ENCODE measurements at places on chromosomes 2 and 18.
A peak's percentile ranks its signal among the peaks of the same experiment; 100 is the strongest.

DNA sequence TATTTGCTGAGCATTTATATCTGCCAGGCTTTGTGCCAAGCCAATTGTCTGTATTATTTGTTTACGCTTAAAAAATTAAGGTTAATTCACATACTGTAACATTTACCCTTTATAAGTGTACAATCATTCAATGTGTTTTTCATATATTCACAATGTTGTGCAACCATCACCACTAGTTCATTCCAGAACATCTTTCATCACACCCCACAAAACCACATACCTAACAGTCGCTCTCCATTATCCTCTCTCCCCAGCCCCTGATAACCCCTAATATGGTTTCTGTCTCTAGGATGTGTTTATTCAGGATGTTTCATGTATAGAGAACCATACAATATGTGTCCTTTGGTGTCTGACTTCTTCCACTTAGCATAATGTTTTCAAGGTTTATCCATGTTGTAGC lies 234.1 kb downstream of the INSIG2 start:
- no peak for DNase-seq

- no peak for DNase-seq
Observed at GRCh38 chr2:148982282-148982681, 56.2 kb upstream of the LYPD6B start.

GRCh38 chr2:3758906-3759305 lies 55.5 kb downstream of the DCDC2C start:
- DNase-seq, result no peak

GRCh38 chr18:43578706-43579105 lies 301.4 kb upstream of the SYT4 start:
- DNase-seq, result no peak

DNA sequence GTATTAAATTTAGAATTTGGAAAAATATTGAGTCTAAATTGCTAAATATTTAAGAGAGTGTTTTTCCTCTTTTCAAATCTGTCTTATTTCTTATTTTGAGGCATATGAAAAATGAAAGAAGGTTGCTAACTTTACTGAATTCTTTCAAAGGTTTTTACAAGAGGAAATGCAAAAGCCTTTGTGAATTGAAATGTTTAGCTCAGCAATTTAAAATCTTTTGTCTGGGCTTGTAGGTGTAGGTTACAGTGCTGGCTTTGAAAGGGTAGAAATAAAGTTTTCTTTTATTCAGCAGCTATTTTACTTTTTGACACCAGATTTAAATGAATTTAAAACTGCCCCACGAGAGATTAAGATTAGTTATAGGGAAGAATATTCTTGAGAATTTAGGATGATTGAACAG lies 192.0 kb downstream of the CDH7 start:
- no peak for DNase-seq

DNA sequence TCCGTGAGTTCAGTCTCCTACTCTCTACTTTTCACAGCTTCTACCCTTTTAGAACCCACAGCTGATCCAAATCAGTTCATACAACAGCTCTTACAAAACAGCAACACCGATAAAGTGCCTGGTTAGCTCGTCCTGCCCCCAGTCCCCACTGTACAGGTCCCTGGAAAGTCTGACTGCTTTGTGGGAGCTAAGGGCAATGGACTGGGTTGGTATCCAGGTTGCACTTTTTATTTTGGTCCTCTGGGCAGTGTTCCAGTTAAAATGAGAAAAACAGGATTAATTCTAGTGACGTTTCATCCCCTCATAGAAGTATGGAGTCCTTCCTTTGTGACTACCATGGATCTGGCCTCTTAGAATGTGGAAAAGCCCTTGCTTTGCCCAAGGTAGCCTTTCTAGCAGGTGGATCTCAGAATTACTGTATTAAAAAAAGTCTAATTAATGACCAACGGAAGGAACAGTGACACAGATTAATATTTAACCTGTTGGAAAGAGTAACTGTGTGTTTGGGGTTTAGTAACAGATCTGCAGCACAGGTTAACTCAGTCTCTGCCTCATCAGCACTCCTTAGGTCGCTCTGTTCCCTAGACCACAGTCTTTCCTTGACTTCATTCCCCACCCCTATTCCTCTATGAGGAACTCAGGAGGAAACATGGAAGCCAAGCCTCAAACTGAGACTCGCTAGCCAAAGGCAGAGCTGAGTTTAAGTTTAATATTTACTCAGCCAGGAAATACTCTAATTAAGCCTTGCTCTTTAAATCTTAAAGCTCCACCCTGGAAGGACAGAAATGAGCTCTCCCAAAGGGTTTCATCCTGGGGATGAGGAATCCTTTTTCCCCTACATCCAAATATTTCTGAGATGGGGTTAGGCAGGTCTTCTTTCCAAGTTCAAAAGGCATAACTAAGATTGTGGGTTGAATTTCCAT lies 52.8 kb upstream of the ITGA6 start:
- DNase-seq, result peak; percentile 32

- no peak for DNase-seq
Observed at GRCh38 chr2:224580248-224580647, 4.9 kb downstream of the CUL3 start.

DNA sequence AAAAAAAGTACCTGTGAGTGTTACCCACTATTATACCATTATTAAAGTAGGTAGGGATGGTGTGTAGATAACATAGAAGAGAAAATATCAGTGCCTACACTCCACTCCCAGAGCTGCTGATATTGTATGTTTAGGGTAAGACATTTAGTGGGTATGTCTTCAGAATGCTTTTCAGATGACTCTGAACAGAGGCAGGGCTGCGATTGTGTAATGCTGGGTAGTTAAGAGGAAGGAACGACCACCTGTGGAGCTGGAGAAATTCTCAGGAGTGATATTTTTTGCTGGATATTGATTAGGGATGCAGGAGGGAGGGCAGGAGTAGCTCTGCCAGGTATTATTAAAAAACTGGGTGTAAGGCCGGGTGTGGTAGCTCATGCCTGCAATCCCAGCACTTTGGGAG lies 2.8 kb downstream of the CNOT11 start:
- no peak for DNase-seq

- DNase-seq, result no peak
Observed at GRCh38 chr2:16630463-16630862, 35.2 kb downstream of the CYRIA start.

- DNase-seq, result no peak
Observed at GRCh38 chr18:48136051-48136826, 205.8 kb upstream of the SMAD2 start.

GRCh38 chr2:235291461-235291860 lies 202.4 kb upstream of the AGAP1 start:
- no peak for DNase-seq

GRCh38 chr2:234444893-234445292 lies 52.0 kb downstream of the ARL4C start:
- peak; percentile 39 for DNase-seq

GRCh38 chr18:73639788-73640187 lies 507.8 kb downstream of the FBXO15 start:
- no peak for DNase-seq

GRCh38 chr2:43020990-43021669 lies 205.3 kb downstream of the ZFP36L2 start:
- no peak for DNase-seq

DNA sequence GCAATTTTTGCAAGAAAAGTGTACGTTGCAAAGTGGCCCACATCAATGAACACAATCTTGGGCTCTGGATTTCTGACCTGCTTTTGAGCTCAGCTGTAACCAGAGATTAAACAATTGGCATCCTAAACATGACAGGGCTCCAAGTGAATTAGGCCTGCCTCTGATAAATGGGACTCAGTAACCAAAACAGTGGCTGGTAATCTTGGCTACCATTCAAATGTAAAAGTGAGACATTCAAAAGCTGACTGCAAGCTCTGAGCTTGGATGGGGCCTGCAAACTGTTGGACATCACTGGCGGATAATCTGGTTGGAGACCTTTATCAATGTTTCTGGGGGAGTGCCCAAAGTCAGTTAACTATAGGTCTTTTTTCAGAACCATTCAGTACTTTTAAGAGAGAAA lies 160.7 kb downstream of the RAB3GAP1 start:
- no peak for DNase-seq

- DNase-seq, result no peak
Observed at GRCh38 chr18:51911584-51911983, 428.4 kb upstream of the DCC start.
